ENCODE measurements at places on chromosomes 12 and 14.

GRCh38 chr12:6302621-6303020 lies 7.9 kb upstream of the PLEKHG6 start:
- no peak for DNase-seq

GRCh38 chr14:104460791-104461651 lies 118.5 kb upstream of the C14orf180 start:
- DNase-seq: no peak

GRCh38 chr14:21071225-21072030 lies 1.3 kb downstream of the ARHGEF40 start:
- no peak for DNase-seq

DNA sequence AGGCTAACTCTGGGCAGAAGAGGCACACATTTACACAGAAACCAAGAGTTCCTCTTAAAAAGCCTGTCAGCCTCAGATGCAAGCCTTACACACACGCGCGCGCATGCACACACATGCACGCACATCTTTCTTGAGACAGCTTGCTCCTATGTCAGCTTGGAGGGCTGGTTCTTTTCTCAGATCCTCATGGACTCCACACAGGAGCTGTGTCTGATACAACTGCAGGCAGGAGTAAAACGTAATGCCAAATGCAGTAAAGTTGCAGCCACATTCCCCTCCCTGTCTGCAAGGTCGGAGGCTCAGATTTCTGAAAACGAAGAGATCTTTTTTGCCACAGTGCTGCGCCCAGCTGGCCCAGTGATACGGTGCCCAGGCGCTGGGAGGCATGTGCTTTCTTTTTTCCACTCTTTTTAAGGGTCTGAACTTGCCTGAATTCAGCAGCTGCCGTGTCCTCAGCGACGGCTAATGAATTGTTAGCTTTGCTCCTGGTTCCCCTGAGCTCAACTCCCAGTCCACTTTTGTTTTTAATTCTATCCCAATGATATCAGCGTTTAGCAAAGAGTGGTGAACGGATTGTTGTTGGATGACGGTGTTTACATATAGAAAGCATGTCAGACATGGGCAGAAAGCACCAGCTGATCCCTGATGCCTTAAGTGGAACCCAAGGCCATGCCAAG lies 72.9 kb upstream of the FOXN3 start:
- DNase-seq: no peak

- DNase-seq: no peak
Observed at GRCh38 chr14:43005807-43006206, 1399.1 kb downstream of the LRFN5 start.

GRCh38 chr14:102902523-102903247 lies 19.8 kb upstream of the AMN start:
- DNase-seq: no peak

GRCh38 chr14:99475660-99476059 lies 5.0 kb downstream of the SETD3 start:
- no peak for DNase-seq

DNA sequence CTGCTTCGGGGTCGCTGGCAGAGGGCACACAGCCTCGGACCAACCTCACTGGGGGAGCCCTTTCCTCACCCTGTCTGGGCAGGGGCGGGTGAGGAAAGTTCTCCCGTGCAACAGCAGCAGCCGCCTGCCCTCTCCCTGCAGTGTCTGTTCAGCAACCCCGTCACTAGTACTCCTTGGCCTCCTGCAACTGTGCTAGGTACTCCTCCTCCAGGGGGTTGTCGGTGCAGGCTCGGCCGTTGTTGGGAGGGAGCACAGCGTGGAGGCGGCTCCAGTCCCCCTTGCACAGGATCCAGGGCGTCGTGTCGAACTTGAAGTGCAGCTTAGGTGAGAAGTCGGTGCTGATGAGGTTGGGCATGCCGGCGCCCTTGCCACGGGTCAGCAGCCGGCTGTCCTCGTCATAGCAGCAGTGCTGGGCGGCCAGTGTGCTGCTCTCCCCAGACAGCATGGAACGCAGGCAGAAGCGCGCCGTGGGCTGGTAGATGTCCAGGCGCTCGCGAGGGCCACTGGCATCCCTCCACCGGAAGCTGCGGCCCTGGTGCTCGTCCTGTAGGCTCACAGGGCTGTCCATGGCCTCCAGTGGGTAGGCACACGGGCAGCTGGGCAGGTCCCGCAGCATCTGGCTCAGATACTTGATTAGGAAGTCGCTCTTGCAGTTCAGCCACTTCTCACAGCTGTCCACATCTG lies 17.7 kb downstream of the AHSA1 start:
- DNase-seq: no peak

DNA sequence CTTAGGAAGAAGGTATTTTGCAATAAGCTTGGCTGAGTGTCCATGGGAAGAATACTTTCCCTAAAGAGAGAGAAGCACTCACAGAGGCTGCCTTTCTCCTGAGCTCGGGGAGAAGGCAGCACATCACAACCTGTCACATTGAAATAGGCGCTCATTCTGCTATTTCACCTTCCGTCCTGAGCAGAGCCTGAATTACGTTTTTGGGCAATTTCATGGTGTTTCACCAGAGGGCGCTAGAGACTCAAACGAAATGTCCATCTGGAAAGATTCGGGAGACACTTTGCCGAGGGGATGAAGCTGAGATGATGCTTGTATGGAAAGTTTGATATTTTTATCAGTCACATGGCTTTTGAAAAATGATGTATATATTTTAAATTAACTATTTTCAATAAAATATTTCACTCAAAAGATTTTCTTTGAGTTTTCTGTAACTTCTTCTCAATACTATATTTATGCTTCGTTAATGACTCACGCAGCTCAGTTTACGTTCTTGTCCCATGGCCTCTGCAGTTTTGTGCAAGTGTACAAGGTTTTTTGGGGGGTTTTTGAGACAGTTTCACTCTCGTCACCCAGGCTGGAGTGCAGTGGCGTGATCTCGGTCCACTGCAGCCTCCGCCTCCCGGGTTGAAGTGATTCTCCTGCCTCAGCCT lies 17.4 kb upstream of the B4GALNT3 start:
- DNase-seq: no peak

- no peak for DNase-seq
Observed at GRCh38 chr12:105641749-105642148, 311.3 kb downstream of the C12orf75 start.

GRCh38 chr12:101207086-101207780 lies 2.8 kb downstream of the SLC5A8 start:
- DNase-seq: no peak

- no peak for DNase-seq
Observed at GRCh38 chr14:71659159-71659558, 273.1 kb upstream of the RGS6 start.

DNA sequence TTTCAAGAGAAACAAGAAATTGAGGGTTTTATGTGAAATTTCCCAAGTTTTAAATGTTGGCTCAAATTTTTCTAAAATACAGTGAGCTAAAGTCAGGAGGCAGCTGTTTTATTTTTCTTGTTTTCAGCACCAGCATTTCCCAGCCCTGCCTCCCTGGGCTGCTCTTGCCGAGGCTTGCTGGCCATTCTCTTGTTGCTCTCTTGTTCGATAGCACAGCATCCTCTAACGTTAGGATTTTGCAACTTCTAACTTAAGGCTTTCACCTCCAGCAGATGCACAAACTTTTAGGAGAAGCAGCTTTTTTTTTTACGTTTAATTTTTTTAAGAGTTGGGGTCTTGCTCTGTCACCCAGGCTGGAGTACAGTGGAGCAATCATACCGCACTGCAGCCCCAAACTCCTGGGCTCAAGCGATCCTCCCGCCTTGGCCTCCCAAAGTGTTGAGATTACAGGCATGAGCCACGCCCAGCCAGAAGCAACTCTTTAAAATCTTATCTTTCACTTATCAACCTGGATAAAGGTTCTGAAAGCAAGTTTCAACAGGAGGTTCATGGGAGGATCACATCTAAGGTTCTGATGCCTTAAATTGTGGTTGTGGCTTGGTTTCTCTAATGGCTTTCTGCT lies 40.2 kb downstream of the B4GALNT3 start:
- no peak for DNase-seq

DNA sequence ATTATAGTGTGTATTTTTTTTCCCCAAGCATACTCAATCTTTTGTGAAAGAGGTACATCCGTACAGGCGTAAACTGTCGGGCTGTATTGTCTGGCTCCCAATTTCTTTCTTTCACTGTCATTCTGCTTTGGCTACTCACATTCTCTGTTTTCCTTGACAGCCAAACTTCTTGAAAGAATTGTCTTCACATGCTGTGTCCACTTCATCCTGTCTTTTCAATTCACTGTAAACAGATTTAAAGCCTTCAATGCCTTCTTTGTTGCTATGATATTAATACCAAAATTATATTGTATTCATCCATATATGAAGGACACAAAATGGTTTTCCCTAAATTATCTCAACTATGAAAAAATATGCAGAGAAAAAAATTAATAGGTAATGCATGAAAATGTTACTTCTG lies 6.0 kb upstream of the ATP23 start:
- no peak for DNase-seq

GRCh38 chr12:105856048-105856405 lies 282.7 kb downstream of the NUAK1 start:
- no peak for DNase-seq

- DNase-seq: peak; percentile 45
Observed at GRCh38 chr12:45991284-45992249, 1.2 kb upstream of the SCAF11 start.

DNA sequence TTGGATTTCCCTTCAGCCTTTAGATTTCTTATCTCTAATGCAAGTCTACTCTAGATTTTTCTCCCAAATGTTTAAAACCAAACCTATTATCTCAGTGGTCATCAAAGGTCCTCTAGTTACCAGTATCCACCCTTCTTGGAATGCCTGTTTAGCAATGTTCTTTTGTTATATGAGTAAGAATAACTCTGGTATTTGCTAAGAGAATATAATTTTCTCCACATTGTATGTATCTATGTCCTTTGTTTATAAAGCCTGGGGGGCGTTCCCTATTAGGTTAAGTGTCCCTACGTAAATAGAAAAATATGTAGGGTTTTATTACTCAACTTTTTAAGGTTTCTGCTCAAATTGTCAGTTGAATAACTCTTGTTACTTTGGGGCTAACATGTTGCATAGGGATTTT lies 27.3 kb downstream of the PPM1A start:
- no peak for DNase-seq

- DNase-seq: no peak
Observed at GRCh38 chr12:126219654-126220279, 1154.5 kb downstream of the AACS start.

GRCh38 chr14:76293221-76293620 lies 82.7 kb upstream of the ESRRB start:
- DNase-seq: no peak

Measured in stimulated activated CD4-positive, alpha-beta T cell treated with anti-CD3 and anti-CD28 coated beads, TNF-alpha, amount 100 ng/mL, for 4 hours (primary cell).